Hematopoietic multipotent progenitor cell treated with erythropoietin and hydrocortisone succinate and interleukin-3 and kit ligand, for 6 days (in vitro differentiated cells): ENCODE measurements at places on chromosomes 3 and 15.

GRCh38 chr15:70512772-70513362 is 250.5 kb downstream of the UACA start:
- DNase-seq, result peak; percentile 90

- peak; percentile 89 for DNase-seq
These were observed 84.7 kb downstream of the SEC22A start for GRCh38 chr3:123286308-123287023.

DNA sequence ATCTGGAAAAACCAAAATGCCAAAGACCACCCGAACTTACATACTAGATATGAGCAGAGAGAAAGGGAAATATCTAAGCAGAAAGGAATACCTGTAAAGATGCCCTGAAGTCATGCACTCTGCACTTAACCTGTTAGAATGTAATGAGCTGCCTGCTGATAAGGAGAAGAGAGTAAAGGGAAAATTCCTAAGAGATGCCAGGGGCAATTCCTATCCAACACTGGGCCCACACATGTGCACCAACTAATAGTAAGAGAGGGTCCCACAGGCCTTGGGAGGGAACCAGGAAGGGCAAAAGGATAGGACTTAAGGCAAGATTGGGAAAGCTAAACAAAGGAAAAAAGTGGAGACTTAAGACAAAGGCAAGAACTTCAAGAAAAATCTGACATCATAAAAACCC is 189.5 kb downstream of the NSUN3 start:
- DNase-seq, result no peak

DNA sequence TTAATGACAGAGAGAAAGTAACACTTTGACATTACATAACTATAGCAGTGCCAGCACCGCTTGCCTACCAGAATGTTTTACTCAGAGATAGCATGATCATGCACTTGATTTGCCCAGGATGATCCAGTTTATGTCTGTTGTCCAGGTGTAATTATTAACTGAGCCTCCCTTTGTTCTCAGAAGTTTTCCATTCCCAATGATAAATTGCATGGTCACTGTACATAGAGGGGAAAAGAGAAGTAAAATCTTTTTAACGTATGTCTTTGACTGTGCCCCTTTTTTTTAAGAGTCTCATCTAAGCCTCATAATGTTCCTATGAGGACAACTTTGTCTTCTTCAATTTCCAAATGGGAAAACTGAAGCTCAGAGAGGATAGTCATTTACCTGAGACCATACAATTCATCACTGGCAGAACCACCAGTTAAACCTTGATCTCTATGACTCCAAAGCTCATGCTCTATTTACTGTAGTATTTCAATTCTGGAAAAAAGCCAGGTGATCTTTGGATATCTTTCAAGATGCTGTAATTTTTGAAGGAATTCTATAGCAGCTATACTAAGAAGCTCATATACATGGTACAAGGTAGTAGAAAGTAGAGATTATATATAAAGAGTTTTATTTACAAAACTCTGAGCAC is 25.1 kb downstream of the C3orf85 start:
- DNase-seq, result no peak

- DNase-seq, result no peak
These were observed 83.6 kb upstream of the SLC25A36 start for GRCh38 chr3:140857993-140858392.

GRCh38 chr15:31391687-31392671 is 65.3 kb downstream of the KLF13 start:
- DNase-seq, result peak; percentile 94

GRCh38 chr3:132637590-132637989 is 22.0 kb downstream of the ACAD11 start:
- no peak for DNase-seq

DNA sequence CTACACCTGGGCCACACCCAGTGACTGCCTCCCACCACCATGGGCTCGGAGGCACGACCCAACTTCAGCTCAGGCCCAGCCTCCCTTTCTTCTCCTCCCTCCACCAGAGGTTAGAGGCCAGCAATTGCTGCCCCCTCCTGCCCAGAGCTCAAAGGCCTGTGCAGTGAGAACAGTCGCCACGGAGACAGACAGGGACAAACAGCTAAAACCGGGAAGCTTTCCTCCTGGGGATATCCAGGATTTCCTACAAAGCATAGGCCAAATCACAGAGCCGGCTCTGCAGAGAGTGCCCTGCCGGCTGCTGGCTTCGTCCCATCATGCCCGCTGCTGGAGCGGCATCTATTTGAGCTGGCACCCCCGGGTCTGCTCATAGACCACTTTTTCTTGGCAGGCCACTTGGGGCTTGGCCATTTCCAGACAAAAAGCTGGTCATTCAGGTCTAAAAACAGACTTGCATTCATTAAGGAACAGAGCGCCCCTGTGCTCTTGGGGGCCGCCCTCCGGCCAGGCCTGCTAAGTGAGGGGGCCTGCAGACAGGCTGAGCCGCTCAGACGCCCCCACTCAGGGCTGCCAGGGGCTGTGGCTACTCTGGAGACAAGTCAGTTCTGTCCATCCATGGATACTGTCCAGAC is 17.5 kb downstream of the GRAMD2A start:
- DNase-seq, result no peak

GRCh38 chr3:150825192-150825915 is 62.4 kb upstream of the SIAH2 start:
- no peak for DNase-seq

- no peak for DNase-seq
These were observed 11.7 kb downstream of the MRPS11 start for GRCh38 chr15:88479169-88479568.

DNA sequence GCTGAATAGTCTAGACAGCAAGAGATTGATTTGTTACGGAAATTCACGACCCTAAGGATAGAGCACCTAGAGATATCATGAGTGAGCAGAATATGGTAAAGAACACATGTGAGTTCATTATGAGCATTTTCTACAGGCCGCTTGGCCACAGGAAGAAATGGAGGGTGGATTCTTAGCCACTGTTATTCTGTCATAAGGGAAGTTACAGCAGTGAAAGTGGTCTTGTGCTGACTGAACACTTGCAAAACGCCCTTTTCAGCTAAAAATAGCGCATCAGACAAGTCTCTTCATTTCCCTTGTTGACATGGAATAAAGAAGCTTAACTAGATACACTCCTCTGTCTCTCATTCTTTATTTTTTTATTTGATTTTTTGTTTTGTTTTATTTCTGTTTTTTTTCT is 19.8 kb downstream of the DGKG start:
- DNase-seq, result peak; percentile 61

- DNase-seq, result no peak
These were observed 6.0 kb downstream of the SPTBN5 start for GRCh38 chr15:41887893-41888292.

- DNase-seq, result no peak
These were observed 4.6 kb downstream of the GLCE start for GRCh38 chr15:69164807-69165636.

DNA sequence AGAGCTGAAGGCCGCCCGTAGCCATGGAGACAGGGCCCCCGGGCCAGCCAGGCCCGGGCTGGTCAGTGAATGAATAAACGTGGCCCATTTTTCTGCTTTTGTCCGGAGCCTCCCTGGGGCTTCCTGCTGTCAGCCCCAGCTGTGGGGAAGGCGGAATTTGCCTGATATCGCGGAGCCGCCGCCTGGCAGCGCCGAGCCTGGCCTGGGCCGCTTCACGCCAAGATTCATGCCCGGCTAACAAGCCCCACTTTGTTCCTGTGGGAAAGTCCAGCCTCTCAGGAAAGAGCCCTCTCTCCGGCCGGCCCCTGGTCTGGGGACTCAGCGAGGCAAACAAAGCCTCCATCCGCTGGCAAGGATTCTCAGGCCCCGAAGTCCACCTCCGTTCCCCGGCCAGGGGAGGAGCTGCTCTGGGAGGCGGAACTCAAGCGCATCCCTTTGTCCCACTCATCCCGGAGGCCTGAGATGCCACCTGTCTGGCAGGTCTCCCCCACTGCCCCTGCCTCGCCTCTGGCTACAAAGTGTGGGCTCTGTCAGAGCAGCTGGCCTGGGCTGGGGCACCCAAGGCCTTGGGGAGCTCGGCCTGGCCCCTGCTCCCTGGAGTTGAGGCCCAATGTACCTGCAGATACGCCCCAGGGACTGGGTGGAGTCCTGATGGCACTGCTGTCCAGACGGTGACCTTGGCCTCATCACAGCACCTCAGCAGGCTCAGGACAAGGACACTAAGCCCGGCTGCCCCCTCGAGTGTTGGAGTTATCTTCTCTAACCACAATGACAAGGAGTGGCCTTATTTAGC is 51.6 kb upstream of the SLC6A11 start:
- DNase-seq, result no peak

- DNase-seq, result no peak
These were observed 194.9 kb upstream of the MANF start for GRCh38 chr3:51190199-51190598.

- DNase-seq, result no peak
These were observed 27.1 kb downstream of the SPSB4 start for GRCh38 chr3:141078200-141078599.

DNA sequence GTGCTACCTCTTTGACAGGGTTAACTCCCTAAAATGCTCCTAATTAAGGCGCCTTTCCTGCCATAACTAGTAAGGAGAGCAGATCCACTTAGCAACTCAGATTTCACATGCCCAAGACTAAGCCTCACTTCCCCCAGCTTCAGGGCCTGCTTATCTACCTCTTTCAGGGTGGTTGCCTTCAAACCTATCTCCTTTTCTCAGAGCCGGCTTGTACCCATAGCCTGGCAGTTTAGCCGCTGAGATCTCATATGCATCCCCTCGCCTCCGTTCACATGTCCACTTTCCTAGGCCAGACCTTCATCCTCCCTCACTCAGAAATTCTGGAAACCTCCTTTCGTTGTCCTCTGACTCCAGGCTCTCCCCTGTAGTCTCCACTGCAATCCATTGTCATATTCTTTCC is 1.0 kb upstream of the FSTL1 start:
- peak; percentile 74 for DNase-seq

DNA sequence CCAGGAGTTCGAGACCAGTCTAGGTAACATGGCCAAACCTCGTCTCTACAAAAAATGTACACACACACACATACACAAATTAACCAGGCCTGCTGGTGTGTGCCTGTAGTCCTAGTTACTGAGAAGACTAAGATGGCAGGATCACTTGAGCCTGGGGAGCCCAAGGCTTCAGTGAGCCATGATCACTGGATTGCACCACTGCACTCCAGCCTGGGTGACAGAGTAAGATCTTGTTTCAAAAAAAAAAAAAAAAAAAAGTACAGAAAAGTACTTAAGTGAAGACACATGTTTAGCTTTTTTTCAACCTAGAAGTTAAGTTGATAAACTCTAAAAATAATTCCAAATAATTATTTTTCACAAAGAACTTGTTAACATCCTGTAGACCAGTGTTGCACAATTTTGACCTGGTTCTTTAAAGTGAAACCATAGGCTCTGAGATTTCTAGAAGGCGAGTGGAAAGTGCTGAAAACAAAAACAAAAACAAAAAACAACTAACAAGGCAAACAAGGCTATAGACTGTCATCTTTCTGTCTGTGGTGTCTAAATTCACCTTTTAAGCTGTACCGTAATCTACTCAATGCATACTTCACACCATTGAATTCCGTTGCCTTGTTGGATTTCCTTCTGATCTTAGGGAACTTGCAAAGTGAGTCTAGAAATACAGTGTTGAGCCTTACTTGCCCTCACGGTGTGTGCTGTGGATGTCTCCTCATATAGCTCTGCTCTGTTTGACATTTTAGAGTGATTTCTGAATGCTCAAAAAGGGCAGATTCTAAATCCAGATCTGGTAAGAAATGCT is 63.5 kb downstream of the CHST2 start:
- no peak for DNase-seq

- no peak for DNase-seq
These were observed 69.5 kb downstream of the TIPARP start for GRCh38 chr3:156743859-156744258.

DNA sequence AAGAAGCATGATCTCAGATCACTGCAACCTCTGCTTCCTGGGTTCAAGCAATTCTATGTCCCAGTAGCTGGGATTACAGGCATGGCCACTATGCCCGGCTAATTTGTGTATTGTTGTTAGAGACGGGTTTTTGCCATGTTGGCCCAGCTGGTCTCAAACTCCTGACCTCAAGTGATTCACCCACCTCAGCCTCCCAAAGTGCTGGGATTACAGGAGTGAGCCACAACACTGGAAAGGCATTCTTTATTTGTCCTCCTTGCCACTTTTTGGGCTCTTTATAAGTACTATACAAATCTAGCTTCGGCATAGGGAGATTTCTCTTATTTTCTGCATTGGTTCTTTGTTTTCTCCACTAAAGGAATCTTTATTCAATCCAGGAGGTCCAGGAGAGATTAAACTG is 18.6 kb downstream of the CMTM8 start:
- no peak for DNase-seq

GRCh38 chr15:33206366-33206765 is 11.9 kb upstream of the FMN1 start:
- peak; percentile 55 for DNase-seq

- DNase-seq, result peak; percentile 32
These were observed 35.8 kb upstream of the SLC24A5 start for GRCh38 chr15:48084759-48085590.

- DNase-seq, result no peak
These were observed 139.1 kb downstream of the SRGAP3 start for GRCh38 chr3:9110316-9110715.

DNA sequence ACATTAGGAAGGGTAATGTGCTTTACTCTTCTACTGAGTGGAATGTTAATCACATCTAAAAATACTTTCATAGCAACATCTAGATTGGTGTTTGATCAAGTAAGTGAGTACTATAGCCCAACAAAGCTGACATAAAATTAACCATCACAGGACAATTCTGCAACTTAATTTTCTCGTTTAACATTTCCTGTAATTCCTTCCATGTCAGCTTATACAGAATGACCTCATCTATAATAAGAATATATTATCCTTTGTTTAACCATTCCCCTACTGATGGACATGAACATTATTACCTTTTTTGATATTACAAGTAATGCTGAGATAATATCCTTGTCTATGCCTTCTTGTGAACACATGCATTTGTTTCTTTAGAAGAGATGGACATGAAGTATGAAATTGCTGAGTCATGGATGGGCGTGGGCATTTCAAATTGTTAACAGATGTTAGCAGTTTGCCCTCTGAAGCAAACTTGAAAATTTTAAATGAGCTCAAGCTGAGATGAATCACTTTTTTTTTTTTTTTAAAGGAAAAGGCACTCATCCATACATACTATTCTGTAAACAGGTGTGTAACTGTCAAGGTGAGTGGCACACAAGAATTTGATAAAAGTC is 85.1 kb downstream of the OXNAD1 start:
- DNase-seq, result peak; percentile 28

DNA sequence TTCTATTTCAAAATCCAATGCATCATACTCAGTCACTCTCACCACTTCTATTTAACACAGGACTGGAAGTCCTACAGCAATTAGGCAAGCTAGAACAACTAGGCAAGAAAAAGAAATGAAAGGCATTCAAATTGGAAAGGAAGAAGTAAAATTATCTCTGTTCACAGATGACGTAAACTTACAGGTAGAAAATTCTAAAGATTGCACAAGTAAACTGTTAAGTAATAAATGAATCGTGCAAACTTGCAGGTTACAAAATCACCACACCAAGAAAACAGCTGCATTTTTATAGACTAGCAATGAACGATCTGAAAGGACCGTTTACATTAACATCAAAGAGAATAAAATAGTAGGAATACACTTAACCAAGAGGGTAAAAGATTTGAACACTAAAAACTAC is 36.2 kb downstream of the CHST2 start:
- no peak for DNase-seq

- DNase-seq, result no peak
These were observed 319.2 kb downstream of the FGF12 start for GRCh38 chr3:192408007-192408646.
